Mesothelial cell of epicardium (in vitro differentiated cells): ENCODE measurements at places on chromosomes 7 and 10. TPM values are rescaled to one million over a fixed set of nuclear protein-coding genes. Genes with fewer than 3 reads are reported as not detected.

The LRRC61 gene
- 3.3 to 4.0 TPM (median 3.4 TPM) in 3 replicates for total RNA-seq

The CLEC2L gene
- total RNA-seq = 0.33 to 0.54 TPM (median 0.38 TPM) in 3 replicates

The BCL7B gene
- 38.2 to 42.5 TPM (median 40.4 TPM) in 3 replicates for total RNA-seq

The STEAP4 gene
- total RNA-seq = 0.09 to 0.18 TPM (median 0.16 TPM) in 3 replicates

The PBLD gene
- total RNA-seq = 9.3 to 9.8 TPM (median 9.7 TPM) in 3 replicates

The PTF1A gene
- total RNA-seq = not detected in 3 replicates

The PLPP4 gene
- total RNA-seq = 7.4 to 8.8 TPM (median 8.7 TPM) in 3 replicates

The UTF1 gene
- total RNA-seq = not detected in 3 replicates

The GNGT1 gene
- not detected in 3 replicates for total RNA-seq

The METTL27 gene
- 7.9 to 11.4 TPM (median 8.7 TPM) in 3 replicates for total RNA-seq

The CYP3A4 gene
- total RNA-seq = not detected in 3 replicates

The HOXA2 gene
- total RNA-seq = 30.3 to 33.9 TPM (median 30.8 TPM) in 3 replicates

The GOLGA7B gene
- 0.07 to 0.16 TPM (median 0.09 TPM) in 3 replicates for total RNA-seq

The AZGP1 gene
- total RNA-seq = 0.27 to 0.56 TPM in 2 of 3 replicates, not detected in the other

The NME8 gene
- 0.86 to 1.2 TPM (median 1.1 TPM) in 3 replicates for total RNA-seq

The PRXL2A gene
- 93.9 to 101 TPM (median 97.0 TPM) in 3 replicates for total RNA-seq

The ELMO1 gene
- total RNA-seq = 6.7 to 12.0 TPM (median 9.6 TPM) in 3 replicates

The CTNNA3 gene
- 14.2 to 17.6 TPM (median 14.2 TPM) in 3 replicates for total RNA-seq

The SEMA3A gene
- 43.4 to 50.4 TPM (median 44.4 TPM) in 3 replicates for total RNA-seq
